AML-193 (cell line): ENCODE measurements at places on chromosomes 3 and 15.

DNA sequence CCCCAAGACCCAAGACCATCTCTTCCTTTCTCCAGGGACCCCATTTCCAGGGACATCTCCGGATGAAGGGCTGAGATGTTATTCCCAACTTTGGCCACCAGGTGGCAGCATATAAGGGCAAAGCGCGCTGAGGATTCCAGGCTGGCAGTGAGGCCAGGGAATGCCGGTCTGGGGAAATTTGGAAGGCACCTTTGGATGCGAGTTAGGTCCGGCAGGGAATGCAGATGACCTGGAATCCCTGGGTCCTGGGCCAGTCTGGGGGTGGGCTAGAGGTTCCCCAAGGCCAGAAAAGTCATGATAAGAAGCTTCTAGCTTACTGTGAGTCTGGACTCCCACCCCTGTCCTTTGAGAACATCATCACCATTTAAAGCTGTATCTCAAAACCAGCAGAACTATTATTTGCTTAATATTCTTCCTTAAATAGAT, 1.6 kb upstream of the CHST13 start:
- peak; percentile 46 for DNase-seq

DNA sequence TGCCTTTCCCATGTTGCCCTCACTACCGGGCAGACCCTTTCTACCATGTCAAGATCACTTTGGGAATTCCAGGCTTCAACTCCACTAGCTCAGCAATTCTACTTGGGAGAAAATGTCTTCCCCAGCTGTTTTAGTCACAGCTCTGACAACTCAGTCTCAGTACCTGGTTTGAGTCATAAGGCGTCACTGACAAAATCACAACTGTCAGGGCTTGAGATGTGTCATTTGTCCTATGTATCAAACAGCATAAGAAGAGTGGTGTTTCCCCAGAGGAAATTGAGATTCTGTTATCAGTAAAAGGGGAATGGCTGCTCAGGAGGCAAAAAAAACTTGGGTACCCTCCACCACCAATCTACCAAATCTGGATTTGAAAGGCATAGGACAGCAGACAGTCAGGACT, 594.9 kb upstream of the SUCLG2 start:
- no peak for DNase-seq

DNA sequence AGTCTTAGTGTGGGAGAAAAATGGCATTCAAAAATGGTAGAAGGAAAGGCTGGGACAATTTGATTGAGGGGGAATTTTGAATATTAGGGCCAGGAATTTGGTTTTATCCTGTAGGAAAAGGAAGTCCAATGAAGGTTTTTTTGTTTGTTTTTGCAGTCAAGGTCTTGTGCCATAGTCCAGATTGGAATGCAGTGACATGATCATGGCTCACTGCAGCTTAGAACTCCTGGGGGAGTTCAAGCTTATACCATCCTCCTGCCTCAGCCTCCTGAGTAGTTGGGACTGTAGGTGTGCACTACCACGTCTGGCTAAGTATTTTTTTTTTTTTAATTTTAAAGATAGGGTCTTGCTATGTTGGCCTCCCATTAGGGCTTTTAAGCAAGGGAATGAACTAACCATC, 2.6 kb upstream of the SLC6A11 start:
- no peak for DNase-seq

- no peak for DNase-seq
These were observed 2.6 kb downstream of the ARID3B start for GRCh38 chr15:74543583-74543982.

- no peak for DNase-seq
These were observed 490 bp downstream of the TOMM70 start for GRCh38 chr3:100400419-100400779.

DNA sequence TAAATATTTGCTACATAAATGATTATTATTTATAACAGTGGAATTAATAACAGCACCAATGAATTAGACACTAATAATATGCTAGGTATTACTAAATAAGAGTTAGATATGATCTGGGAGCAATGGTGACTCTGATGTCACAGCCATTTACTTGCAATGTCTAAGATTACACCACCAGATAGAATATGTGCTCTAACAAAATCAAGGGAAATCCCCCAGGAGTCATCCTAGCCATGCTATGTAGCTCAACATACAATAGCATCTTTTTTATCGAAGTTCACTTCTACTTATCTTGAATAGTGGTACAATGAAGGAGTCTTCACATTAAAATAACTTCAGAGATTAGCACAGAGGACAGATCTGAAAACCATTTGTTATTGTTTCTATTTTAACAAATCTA, 154.0 kb downstream of the FMN1 start:
- DNase-seq, result no peak

- DNase-seq, result no peak
These were observed 110.2 kb upstream of the NLGN1 start for GRCh38 chr3:173287361-173287760.

- DNase-seq, result no peak
These were observed 478.7 kb downstream of the RBMS3 start for GRCh38 chr3:29759411-29760225.

DNA sequence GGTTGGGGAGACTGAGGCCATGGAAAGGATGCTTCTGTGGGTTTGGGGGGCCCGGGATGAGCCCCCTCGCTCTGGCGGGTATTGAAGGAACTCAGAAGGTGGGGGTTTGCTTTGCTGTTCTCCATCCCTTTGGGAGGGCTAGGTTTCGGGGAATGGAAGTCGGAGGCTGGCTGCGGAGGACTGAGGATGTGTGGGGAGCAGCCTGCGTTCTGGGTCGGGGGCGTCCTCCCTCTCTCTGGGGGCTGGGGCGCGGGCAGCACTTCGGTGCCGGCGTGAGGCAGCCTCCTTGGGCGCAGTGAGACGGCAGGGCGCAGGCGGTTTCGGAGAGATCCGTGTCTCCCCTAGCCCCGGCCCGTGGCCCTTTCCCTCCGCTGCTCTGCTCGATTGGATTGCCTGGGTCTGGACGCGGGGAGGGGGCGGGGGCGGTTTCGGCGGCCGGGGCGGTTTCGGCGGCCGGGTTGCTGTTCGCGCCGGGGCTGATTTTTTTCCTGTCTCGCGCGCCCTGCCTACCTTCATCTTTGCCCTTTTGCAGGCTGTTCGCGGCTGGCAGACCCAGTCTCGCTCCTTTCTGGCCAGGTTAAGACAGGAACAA, 1.4 kb downstream of the PTPRG start:
- DNase-seq, result no peak

DNA sequence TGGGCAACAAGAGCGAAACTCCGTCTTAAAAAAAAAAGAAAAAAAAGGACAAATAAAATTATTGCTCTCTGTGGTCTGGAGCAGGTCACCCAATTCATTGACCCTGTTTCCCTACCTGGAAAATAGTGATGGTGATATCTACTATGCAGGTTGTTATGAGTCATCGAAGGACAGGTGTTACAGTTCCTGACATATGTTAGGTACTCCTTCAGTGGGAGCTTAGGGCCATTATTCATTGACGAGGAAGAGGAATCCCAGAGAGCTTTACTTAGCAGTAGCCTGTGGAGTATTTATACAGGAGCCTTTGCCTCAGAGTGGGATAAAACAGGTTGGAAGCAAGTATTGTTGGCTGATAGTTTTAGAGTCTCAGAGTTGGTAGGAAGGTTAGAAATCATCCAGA, 74.5 kb downstream of the SLC7A14 start:
- no peak for DNase-seq

GRCh38 chr3:114877378-114878113, 269.5 kb downstream of the ZBTB20 start:
- no peak for DNase-seq

DNA sequence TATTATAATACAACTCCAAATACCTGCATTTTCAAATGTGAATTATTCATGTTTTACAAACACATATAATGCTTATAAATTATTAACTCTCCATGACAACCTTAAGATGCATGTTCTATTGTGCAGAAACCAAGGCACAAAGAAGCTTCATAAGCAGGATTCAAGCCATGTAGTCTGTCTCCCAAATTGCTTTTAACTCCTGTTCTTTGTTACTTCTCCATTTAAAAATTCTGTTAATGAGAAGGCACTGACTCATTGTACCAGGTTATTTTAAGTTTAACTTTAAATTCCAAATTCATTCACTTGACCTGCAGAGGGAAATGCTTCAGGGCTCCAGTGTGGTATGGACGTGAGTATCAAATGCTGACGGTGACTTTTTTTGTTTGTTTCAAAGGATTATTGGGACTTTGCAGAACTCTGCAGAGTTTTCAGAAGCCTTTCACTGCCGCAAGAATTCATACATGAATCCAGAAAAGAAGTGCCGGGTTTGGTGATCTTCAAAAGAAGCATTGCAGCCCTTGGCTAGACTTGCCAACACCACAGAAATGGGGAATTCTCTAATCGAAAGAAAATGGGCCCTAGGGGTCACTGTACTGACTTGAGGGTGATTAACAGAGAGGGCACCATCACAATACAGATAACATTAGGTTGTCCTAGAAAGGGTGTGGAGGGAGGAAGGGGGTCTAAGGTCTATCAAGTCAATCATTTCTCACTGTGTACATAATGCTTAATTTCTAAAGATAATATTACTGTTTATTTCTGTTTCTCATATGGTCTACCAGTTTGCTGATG, 100.0 kb downstream of the MME start:
- DNase-seq, result no peak

GRCh38 chr3:16399473-16399872, 114.0 kb downstream of the RFTN1 start:
- no peak for DNase-seq

GRCh38 chr3:117565777-117566176, 856.2 kb downstream of the TUSC7 start:
- DNase-seq, result no peak

DNA sequence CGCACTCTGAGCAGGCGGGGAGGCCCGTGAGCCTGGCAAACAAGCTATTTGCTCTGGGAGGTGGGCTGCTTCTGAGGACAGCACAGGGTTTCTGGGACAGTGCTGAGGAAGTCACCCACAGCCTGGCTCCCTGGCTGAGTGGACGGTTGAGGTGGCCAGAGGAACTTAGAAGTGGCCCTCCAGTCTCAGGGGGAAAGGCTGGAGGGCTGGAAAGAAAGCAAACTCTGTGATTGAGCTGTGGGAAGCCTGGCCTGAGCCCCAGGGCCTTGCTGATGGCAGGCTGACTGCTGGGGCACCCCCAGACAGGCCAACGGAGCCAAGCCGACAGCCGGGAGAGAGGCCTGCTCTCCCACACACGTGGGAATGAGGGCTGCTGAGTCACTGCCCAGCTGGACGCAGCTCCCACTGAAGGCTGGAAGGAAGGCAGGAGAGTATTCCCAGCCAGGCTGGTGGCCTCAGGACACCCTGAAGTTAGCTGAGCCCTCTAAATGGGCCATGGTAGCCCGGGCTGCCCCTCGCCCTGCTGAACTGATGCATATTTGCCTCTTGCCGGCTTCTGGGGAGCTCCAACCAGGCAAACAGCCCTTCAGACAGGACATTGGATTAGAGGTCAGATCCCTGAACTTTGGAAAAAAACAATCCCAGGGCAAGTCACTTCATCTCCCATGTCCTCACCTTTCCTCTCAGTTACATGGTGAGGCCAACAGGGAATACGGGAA, 98.0 kb upstream of the TLE3 start:
- DNase-seq, result no peak

DNA sequence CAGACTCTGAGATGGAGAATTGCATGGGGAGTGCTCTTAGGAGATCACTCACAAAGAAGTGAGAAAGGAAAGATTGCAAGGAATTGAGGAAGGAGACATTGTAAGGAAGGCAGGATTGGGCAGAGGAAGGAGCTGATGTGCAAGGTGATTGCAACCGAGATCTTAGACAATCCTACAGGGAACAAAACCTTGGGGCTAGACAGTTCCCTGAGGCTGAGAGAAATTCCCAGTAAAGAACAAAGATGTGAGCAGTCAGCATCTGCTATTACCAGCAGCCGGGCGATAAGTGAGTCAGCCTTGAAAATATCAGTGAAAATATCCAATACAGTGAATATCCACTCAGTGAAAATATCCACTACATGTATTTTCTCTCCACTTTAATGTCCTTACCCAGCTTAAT, 143.6 kb upstream of the TBC1D5 start:
- DNase-seq, result no peak

DNA sequence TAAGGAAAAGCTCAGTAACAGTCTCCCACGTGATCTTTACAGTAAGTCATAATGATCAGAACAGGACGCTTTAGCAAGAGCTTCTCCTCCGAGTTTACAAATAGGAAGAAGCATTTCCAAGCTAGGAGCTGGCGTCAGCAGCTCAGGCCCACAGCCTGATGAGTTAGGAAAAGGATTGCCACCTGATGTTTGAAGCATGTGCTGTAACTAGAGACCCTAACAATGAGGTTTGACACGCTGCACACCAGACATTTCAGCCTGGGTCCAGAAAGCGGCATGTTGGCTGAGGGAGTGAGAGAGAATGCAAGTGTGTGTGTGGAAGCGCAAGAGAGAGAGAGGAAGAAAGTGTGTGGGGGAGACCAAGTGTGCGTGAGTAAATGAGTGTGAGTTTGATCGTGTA, 47.3 kb downstream of the TLE3 start:
- DNase-seq, result no peak

DNA sequence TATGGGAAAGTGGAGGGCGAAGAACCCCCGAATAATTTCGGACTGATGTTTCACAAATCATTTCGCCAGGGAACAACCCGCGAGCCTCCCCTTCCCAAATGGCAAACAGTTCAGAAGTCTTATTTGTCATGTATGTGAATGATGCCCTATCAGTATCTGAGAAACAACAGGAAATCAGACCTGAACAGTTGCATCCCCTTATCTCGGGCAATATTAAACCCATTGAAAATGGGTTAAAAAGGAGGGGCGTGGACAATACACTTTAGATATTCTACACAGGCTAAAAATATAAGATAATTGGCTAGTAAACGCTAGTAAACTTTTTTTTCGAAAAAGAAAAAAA, 1003.3 kb upstream of the NR2F2 start:
- no peak for DNase-seq
